ENCODE measurements at places on chromosomes 16 and 17. TPM values are rescaled to one million over a fixed set of nuclear protein-coding genes. Genes with fewer than 3 reads are reported as not detected.

CLEC10A gene
- not detected for total RNA-seq

GRCh38 chr16:30764816-30765465, 2.8 kb downstream of the RNF40 start:
- no peak for DNase-seq

NHLRC4 gene
- total RNA-seq, result 3.4 TPM

DNA sequence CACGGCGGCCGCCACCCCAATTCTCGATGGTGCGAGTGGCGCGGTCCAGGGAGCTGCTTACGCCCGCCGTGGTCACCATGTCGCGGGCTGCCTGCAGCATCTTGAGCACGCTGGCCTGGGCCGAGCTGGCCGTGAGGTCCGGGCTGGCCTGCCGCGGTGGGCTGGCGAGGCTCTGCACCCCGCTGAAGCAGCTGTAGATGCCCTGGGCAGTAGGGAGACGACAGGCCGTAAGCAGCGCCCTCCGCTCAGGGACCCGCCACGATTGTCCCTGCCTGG, 16.4 kb downstream of the GRIN2C start:
- no peak for DNase-seq

- peak; percentile 24 for DNase-seq
Measured at GRCh38 chr16:19389246-19389645, 28.4 kb upstream of the TMC5 start.

DNA sequence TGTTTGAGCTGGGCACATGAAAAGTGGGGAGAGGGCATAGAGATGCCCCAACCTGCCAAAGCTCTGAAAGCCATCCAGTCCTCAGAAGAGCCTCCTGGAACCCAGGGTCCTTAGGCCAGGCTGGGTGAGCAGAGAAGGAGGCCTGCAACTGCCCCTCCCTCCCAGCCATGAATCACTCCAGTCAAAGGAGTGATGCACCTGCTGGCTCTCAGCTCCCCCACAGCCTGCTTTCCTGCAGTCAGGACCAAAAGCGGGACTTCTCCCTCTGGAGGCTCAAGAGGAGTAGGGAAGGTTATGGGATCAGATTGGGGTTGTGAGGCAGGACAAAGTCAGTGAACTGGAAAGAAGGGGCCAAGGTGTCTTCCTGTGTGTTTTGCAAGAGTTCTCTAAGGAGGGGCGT, 145.6 kb downstream of the TMEM132E start:
- DNase-seq, result no peak

GRCh38 chr17:48330421-48330820, 99.6 kb downstream of the SKAP1 start:
- no peak for DNase-seq

P2RX1 gene
- 2.1 TPM for total RNA-seq

HOXB6 gene
- not detected for total RNA-seq

SLC43A2 gene
- total RNA-seq, result 31.3 TPM

ANKS3 gene
- 43.5 TPM for total RNA-seq

- DNase-seq, result no peak
Measured at GRCh38 chr17:44235583-44235936, 16.1 kb upstream of the UBTF start.

DNA sequence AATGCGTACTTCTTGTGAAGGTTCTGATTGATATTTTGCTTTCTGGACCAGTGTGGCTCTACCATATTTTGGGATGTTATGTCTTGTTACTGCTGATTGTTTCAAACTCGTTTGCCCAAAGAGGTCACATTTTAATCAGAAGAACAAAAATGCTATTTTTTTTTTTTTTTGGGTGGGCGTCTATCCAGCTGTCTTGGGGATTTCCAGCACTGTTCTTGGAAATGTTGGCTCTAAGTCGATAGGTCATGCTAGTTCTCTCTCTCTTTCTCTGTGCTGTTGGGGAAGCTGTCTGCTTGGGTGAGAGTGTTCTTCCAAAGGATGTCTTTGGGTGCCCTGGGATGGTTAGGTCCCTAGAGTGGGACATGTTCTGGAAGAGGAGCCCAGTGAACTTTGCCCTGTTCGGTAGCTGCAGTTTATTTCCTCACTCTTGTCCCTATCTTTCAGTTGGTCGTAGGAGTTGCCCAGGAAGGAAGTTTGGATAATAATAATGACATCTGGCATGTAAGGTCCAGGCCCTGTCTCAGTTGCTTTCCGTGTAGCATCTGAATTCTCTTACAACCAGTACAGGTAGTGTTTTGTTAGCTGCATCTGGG, 2.9 kb downstream of the IRF8 start:
- no peak for DNase-seq

GRCh38 chr17:79478051-79478461, 132.8 kb downstream of the RBFOX3 start:
- DNase-seq, result no peak

GRCh38 chr17:27496005-27496404, 39.8 kb downstream of the KSR1 start:
- DNase-seq, result no peak

DNA sequence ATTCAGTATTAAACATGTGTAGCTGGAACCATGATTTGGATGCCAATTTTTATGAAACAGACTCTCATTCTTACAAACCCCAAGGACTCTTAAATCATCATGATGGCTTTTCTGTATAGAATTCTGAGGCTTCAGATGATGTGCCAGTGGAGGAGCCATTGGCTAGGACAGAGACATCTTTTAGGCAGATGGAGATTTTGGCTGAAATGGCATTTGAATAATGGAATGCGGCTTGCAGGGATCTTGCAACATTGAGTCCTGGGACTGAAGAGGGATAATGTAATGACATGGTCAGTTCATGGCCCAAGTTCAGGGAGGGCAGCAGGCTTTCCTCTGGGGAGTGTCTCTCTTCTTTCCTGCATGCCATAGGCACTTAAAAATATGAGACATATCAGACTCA, 172.4 kb downstream of the ABCA8 start:
- no peak for DNase-seq

- DNase-seq, result peak; percentile 69
Measured at GRCh38 chr17:65055708-65056638, 567 bp downstream of the GNA13 start.

GRCh38 chr16:87324411-87325275, 7.5 kb upstream of the C16orf95 start:
- DNase-seq, result peak; percentile 75

GRCh38 chr17:39081851-39082250, 69.6 kb downstream of the PLXDC1 start:
- no peak for DNase-seq

COX11 gene
- total RNA-seq, result 64.4 TPM

HEATR9 gene
- not detected for total RNA-seq

HOXB7 gene
- 0.64 TPM for total RNA-seq

DNA sequence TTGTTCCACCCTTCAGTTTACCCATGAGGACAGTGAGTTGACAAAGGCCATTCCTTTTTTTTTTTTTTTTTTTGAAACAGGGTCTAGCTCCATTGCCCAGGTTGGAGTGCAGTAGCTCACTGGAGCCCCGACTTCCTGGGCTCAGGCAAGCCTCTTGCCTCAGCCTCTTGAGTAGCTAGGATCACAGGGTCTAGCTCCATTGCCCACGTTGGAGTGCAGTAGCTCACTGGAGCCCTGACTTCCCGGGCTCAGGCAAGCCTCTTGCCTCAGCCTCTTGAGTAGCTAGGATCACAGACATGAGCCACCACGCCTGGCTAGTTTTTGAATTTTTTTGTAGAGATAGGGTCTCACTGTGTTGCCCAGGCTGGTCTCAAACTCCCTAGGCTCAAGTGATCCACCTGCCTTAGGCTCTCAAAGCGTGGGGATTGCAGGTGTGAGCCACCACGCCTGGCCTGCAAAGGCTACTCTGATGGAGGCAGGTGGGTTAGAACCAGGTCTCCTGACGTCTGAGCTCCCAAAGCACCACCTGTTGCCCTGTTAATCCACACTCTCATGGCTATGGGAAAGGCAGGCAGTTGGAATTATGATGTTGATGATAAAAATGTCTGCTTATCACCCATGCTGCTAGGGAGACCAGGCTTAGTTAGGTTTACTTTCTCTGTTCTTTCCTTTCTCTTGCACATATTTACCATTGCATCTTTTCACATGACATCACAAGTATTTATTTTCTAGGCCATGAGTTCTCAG, 65.2 kb downstream of the KSR1 start:
- DNase-seq, result no peak

DNA sequence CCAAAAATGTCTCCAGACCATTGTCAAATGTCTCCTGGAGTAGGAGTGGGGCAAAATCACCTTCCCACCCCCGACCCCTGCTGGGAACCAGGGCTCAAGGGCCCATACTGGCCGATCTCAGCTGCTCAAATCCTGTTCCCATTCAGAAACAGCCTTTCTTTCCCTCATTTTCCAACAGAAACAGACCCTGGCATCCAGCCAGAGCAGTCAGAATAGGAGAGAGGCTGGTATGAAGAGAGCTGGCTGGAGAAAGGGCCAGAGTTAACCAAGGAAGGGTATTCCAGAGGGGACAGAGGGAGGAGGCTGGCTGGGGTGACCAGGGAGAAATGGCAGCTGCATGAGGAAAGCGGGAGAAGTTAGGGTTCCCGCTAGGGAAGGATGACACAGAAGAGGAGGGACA, 199.1 kb downstream of the XYLT1 start:
- DNase-seq, result no peak

DNA sequence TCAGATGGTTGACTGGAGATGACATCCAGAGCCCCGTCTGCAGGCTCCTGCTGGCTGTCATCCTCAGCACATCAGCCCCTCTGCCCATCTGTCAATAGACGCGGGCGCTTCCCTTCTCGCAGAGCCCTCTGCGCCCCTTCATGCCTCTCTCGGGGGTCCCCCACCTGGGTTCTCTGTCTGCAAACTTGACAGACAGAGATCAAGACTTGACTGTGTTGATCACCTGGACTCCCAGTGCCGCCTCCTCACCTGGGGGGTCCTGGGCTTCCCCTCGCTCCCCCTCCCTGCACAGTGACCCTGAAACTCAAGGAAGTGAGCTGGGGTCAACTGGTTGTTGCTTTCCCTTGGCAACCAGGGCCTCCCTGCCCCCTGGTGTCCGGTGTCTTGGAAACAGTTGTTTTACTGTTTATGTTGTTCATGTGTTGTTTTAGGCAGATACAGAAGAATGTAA, 31.9 kb downstream of the RNF213 start:
- peak; percentile 12 for DNase-seq

EME2 gene
- total RNA-seq, result 68.7 TPM

GRCh38 chr17:42321555-42321954, 33.3 kb downstream of the STAT5A start:
- DNase-seq, result no peak

DNA sequence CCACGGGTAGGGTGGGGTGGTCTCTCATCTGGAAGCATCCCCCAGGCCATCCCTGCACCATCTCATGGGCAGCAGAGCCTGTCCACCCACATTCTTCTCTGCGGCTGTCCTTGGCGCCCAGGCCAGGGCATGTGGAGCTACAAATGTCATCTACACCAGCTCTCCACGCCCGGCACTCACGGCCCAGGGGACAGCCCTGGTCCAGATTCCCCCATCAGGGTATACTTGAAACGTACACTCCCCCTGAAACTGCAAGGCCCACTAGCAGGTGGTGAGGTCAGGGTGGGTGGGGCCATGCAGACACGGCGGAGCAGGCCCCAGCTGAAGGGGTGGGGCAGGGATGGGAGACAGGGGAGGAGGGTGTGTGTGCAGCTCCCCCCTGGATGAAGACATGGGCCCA, 3.2 kb upstream of the SOX8 start:
- DNase-seq, result no peak

DNA sequence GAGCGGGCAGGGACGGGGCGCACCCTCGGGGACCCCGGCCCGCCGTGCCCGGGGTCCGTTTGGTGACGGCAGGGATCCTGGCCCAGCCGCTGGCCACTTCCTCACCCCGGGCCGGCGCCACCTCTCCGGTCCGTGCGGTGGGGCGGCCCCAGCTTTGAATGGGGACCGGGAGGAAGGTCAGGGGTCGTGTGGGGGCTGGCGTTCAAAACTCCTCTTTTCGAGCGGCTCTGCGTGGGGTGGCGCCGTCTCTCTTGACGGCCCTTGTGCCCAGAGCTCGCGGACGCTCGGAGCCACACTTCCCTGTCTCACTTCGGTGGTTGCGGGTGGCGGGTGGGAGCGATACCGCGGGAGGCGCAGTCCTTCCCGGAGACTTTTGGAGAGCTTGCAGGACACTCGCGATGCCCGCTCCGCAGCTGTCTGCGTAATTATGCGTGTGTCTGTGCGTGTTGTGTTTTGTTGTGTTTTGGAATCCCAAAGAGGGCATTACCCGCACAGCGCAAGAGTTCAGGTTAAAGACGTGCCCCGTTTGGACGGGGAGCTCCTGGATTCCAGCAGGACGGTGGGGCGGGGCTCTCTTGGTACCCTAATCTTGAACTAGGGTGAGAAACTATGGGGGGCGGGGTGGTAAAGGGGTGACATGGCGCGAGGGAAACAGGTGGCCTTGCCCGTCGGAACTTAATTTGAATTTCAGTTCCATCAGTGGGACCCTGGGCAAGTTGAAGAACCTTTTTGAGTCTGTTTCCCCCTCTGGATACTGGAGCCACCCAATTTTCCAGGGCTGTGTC, 637 bp downstream of the PLCG2 start:
- peak; percentile 32 for DNase-seq

GRCh38 chr17:31724026-31724425, 135.0 kb downstream of the COPRS start:
- DNase-seq, result no peak

CLEC18B gene
- total RNA-seq, result 1.6 TPM

KCNJ16 gene
- total RNA-seq, result 0.27 TPM

DNA sequence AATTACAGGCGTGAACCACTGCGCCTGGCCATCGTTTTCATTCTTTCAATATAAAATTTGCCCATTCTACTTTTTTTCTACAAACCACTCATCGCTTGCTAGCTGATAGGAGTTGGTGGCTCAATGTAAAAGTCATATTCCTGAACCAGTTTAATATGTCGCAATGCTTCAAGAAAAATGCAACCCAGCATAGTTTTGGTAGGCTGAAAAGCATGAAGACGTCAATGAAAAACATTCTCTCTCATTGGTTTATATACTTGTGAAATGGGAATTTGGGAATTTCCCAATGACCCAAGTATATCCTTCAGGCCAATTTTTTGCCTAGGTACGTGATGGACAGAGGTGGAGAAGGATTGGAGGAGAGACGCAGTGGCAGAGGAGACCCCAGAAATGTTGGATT, 26.9 kb downstream of the USP43 start:
- DNase-seq, result no peak

- DNase-seq, result peak; percentile 89
Measured at GRCh38 chr17:48054238-48055185, 6.4 kb downstream of the NFE2L1 start.

LDHD gene
- total RNA-seq, result not detected

HSD11B2 gene
- 6.0 TPM for total RNA-seq

DNA sequence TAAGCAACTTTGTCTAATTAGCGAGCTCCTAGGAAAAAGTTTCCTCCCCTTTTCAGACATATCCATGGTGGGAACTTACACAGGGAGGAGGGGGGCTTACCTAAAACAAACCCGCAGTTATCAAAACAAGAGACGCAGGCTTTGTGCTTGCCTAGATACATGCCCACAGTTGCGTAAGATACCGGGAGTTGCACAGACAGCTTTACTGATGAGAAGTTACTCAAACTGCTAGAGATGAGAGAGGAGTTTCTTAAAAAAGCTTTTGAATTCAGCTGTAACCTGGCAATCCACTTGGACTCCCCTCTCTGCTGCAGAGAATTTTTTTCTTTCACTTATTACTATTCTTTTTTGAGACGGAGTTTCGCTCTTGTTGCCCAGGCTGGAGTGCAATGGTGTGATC, 6.8 kb upstream of the ZP2 start:
- DNase-seq, result no peak

ENPP7 gene
- not detected for total RNA-seq

PRKCB gene
- 0.69 TPM for total RNA-seq

Measured in glutamatergic neuron (in vitro differentiated cells).